Foreskin melanocyte (primary cell): ENCODE measurements at places on chromosomes 12 and 14.

DNA sequence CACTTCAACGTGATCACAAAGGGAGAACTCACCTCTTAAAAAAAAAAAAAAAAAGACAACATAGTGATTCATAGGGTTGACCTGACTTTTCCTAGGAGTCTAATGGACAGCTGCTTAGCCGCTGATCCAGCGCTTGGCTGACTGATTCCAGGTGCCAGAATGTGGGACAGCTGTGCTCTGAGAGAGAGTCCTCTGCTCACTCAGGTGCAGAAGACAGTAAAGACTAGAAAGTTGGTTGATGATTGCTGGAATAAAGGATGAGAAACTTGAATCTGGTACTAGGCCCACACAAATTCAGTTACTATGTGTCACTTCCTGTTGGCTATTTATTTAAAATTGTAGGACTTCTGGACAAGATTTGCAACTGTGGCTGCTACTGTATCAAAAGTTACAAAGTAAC, 229.4 kb downstream of the CHST11 start:
- DNase-seq = no peak

DNA sequence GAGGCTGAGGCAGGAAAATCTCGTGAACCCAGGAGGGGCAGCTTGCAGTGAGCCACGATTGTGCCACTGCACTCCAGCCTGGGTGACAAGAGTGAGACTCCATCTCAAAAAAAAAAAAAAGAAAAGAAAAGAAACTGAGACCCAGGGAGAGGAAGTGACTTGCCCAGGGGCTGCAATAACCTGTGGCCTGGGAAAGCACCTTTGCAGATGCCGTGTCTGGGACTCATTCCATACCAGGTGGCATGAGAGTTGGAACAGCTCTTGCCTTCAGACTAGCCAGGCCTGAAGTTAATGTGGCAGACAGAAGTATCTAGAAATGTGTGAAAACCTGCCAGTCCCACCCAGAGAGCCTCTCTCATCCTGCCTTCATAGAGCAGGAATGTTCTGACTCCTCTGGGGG, 65.4 kb downstream of the PHETA1 start:
- no peak for DNase-seq

DNA sequence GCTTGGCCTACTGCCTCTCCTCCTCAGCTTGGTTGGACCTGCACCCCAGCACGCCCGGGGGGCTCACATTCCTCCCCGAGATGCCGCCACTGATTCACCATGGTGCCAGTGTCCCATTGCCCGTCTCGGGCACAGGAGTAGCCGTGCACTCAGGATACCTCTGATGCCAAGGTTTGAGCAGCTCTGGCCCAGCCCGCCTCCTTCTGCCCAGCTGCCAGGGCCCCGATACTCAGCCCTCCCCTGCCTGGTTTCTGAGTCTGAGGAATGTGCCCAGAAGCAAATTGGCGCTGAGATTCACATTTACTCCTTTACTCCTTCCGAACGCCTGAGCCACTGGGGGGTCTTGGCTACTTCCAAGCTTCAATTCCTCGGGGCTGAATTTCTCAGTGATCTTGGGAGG, 63.5 kb downstream of the NINJ2 start:
- DNase-seq = no peak

- DNase-seq = no peak
These were observed 13.1 kb downstream of the KRT85 start for GRCh38 chr12:52354200-52354599.

DNA sequence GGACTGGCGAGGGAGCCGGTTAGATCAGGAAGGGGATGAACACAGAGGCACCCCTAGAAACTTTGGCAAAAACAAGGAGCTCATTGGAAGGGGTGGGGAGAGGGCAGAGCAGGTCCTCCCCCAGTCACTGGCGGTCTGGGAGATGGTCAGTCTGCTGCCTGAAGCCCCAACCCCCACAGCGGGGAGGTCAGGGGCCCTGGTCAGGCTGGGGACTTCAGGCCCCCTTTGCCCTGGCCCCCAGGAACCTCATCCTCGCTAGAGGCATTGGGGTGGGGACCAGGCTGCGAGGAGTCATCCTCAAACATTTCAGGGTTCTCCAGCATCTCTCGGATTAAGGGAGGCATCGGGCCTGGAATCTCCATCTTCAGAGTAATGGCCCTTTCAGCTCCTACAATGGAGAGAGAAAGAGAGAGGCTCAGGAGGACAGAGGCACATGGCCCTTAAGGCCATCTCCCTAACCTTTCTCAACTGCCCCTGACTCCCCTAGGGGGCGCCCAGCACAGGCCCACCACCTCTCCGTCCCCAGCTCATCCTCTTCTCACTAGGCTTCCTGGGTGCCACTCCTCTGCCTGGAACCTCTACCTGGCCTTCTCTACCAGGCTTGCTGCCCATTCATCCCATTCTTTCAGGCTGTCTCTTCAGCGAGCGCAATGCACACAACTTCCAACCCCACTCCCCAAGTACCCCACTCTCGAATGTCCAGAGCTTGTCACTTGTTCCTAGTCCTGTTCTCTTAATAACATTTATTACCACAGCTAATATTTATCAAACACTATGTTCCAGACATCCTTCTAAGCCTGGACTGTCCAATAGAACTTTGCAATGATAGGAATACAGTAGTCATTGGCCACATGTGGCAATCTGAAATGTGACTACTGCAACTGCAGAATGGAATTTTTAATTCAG, 4.7 kb upstream of the ITGB7 start:
- no peak for DNase-seq

DNA sequence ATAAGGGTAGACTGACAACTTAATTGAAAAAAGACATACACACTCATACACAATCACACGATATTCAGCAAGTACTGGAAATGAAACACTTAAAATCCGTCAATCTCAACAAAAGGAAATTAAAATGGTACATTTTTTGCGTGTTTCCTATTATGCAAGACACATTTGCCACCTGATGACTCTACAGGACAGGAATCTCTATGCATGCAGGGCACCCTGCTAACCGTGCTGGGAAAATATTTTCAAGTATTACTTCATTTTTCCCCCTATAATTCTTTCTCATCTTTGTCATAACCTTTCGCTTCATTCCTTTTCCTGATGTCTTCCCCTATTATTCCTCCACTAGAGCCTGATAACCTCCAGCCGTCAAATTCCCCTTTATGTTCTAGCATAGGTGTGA, 150.2 kb downstream of the TMEM132D start:
- DNase-seq = no peak
